ENCODE measurements at places on chromosomes 2 and 18. TPM values are rescaled to one million over a fixed set of nuclear protein-coding genes. Genes with fewer than 3 reads are reported as not detected.
A peak's percentile ranks its signal among the peaks of the same experiment; 100 is the strongest.

DNA sequence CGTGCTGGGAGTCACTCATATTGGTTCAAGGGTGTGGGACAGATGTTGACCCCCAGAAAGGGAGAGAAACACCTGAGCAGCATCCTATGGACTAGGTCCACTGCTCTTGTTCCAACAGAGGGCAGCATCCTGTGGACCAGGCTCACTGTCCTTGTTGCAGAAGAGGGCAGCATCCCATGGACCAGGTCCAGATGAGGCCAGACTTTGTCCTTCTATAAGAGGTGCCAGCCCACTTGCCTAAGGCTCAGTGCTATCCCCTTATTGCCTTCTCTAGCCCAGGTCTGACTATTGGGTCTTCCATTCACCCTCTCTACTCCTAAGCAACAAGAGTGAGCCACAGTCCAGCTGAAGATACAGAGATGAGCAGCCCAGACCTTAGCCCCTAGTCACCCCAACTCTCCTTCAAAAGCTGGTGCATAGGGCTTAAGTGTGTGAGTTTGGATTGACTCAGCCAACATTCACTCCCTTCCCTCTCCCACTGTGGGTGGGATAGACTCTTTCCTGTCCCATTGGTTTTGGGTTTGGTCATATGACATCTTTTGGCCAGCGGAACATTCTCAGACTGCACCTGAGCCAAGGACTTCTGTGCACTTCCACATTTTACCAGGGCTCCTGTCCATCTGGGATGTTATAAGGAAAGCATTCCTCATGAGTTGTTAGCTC is 132.4 kb upstream of the GPC1 start:
- no peak for DNase-seq

GRCh38 chr2:9666306-9666705 is 35.5 kb upstream of the YWHAQ start:
- DNase-seq, result no peak

DNA sequence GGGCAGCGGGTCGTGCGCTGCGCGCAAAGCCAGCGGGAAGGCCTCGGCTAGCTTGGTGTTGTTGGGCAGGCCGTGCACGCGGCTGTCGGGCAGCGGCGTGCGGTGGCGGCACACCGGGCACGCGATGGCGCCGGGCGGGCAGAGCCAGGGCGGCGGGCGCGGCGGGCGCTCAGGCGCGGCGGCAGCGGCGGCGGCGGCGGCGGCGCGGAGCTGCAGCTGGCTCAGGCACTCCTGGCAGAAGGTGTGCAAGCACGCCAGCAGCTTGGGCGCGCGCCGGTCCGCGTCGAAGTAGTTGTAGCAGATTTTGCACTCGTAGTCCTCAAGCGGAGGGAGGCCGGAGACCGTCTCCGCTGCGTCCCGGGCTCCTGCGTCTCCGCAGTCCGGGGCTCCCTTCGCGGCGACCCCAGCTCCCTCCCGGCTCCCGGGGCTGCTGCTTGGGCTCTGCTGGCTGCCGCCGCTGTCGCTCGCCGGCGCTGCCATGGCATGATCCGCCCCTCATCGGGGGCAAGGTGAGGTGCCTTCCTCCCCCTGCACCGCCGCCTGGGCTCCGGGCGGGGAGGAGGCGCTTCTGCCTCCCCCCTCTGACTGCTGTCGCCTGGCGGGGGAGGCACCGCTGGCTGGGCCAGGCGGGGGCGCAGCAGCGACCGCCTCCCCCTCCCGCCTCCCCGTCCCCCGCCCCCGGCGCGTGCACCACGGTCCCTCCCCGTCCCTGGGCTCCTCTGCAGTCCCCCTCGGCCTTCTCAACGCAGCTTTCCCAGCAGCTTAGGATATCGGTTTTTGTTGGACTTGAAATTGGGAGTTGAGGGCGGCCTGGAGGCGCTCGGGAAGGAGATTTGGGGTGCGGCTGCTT is 21.0 kb upstream of the PAX3 start:
- no peak for DNase-seq

GRCh38 chr2:216765761-216766262 is 70.5 kb upstream of the IGFBP5 start:
- no peak for DNase-seq

- no peak for DNase-seq
Observed at GRCh38 chr2:183283209-183283608, 159.0 kb downstream of the NUP35 start.

The SOWAHC gene
- 9.3 TPM for total RNA-seq

DNA sequence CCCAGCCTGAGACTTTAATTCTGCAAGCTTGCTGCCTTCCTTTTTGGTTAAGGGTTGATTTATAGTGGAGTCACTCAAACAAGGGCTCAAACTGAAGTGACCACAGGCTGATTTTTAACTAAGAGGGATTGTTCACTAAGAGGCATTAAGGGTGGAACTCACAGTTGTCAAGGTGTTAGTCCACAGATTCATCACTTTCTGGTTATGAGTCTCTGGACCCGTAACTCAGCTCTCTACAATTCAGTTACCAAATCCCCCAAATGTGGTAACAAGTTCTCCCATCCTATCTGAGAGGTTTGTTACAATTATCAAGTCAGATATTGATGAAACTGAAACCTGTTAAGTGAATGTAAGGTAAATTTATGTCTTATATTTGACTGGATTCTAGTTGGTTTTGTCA is 185.9 kb upstream of the KLHL14 start:
- no peak for DNase-seq

The SLC14A1 gene
- 0.86 TPM for total RNA-seq

The NCKAP1 gene
- total RNA-seq, result 236 TPM

DNA sequence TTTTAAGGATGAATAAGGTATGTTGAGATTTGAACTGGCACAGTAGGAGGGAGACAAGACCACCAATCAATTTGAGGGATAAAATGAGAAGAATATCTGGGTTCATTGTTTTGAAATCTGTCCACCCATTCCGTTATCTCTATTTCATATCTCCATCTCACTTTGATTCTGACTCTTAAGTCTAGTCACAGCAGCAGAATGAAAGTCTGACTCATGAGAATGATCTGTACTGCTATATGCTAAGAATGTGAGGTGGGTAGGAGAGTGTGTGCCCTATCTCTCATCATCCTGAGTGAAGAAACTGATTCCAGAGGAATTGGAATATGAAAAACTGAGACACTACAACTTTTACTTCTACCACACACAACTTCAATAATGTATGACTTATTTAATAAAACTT is 1994.5 kb upstream of the PIK3C3 start:
- DNase-seq, result no peak

DNA sequence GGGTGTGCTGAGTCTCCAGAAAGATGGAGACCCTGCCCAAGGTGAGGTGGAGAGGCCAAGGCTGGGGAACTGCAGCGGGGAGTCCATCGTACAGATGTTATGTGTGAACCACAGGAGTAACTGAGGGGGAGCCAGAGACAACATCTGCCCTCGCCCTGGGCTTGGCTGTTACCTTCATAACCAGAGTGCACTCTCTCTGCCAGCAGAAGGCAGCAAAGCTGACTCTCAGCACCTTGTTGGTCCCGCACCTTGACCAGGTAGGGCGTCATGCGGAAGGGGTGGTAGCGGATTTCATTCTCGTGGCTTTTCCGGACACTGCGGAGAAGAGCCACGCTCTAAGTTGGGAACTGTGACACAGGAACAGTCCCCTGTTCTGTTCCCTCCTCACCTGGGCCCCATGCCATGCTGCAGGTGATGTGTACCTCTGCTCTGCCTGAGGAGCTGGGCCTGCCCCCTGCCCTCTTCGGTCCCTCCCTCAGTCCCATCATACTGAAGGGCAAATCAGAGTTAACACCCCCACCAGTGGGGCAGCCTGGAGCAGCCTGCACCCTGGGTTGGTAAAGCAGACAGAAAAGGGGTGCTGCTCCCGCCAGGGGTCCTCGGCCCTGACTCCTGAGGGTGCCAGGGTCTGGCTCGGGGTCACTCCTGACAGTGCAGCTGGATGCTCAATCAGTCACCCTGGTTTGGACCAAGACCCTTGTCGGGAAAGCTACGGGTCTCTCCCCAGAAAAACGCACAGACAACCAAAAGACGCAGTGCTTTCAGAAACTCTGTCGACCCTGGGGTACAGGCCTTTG is 20.3 kb downstream of the PER2 start:
- no peak for DNase-seq

DNA sequence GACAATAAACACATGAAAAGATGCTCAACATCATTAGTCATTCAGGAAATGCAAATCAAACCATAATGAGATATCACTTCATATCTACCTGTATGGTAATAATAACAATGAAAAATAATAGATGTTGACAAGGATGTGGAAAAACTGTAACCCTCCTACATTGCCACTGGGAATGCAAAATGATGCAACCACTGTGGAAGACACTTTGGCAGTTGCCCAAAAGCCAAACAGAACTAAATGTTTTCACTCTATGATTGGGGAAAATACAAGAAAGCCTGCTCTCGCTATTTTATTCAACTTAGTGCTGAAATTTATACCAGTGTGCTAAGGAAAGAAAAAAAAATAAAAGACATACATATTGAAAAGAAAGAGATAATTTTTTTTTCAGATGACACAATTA is 934.5 kb downstream of the CNTNAP5 start:
- DNase-seq, result peak; percentile 16

The SLC9A4 gene
- under 0.01 TPM for total RNA-seq

- DNase-seq, result peak; percentile 35
Observed at GRCh38 chr2:195038153-195038552, 618.9 kb upstream of the SLC39A10 start.

DNA sequence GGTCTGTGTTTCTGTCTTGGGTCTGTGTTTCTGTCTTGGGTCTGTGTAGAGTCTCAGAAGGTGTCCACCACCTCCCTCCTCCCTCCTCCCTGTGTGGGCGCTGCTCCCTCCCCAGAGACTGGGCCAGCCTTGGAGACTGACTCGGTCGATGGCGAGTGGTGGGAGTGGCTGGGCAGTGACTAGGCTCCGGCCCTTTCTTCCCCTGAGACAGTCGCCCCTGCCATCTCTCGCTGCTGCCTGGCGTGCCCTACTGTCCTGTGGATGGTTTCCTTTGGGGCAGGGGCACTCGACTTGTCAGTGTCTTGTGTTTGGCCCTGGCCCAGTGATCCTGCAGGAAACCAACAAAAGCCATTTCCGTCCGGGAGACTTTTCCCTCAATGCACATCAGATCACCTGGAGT is 215.8 kb downstream of the NDUFA10 start:
- DNase-seq, result no peak

The INHBB gene
- total RNA-seq, result under 0.01 TPM

The DNAJC10 gene
- total RNA-seq, result 116 TPM

The UPP2 gene
- not detected for total RNA-seq

DNA sequence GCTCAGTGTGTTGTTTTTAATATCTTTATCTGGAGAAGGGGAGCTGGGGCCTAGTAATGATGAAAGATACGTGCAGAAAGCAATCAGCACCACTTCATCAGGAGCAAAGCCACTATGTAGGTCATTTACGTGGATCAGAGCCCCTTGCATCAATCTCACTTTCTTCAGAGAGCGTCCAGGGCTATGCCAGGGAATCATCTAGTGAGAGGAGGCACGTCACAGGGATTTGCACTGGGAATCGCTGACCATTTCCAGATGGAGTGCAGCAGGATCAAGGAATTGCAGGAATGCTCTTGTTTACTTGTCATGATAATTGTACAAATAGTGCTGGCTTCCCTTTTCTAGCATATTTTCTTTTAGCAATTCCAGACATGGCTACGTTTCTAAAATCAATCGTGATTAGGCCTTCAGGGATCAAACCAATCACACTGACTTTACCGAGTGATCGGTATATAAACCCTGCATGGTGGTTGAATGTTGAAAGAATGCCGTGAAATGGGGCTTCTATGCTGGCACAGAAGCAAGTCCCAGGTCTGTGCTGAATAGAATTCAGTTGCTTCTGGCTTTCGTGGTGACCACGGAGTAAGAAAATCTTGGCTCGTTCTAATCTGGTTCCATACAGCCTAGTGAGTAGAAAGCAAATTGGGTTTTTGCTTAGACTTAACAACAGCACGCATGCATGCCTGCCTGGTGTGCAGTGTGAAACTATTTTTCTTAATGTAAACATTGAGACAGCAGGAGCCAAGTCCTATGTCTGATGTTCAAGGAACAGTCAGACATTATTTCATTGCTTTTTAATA is 122.8 kb downstream of the TMEM200C start:
- no peak for DNase-seq

GRCh38 chr2:160306985-160307384 is 106.9 kb upstream of the ITGB6 start:
- peak; percentile 92 for DNase-seq

The EPB41L3 gene
- total RNA-seq, result 0.97 TPM

The AQP4 gene
- total RNA-seq, result not detected

DNA sequence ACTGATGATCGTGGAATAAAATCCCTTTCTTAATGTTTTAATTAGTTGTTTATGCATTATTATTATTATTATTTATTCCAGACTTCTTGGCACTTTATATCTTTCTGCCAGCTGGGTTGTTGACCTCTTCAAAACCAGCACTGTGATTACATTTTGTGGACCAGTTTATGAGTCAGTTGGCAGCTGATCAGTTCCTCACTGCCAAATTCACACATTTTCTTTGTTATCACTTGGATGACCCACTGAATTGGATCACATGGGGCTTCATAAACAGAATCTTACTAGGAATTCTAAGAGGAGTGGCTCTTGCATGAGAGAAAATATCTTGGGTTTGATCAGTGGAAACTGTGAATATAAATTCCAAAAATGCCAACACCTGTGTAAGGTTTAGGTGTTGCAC is 321.8 kb upstream of the SPRED2 start:
- no peak for DNase-seq

DNA sequence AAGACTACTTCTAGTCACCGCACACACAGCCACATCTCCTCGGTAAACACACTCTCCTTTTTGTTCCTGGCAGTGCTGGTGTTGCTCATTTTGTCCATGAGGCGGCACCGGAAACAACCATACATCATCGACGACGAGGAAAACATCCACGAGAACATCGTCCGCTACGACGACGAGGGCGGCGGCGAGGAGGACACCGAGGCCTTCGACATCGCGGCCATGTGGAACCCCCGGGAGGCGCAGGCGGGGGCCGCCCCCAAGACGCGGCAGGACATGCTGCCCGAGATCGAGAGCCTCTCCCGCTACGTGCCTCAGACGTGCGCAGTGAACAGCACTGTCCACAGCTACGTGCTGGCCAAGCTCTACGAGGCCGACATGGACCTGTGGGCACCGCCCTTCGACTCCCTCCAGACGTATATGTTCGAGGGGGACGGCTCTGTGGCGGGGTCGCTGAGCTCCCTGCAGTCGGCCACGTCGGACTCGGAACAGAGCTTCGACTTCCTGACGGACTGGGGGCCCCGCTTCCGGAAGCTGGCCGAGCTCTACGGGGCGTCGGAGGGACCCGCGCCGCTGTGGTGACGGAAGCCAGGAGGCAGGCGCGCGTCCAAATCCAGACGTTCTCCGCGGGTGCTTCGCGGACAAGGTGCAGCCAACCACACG is 221.0 kb downstream of the CDH20 start:
- DNase-seq, result no peak

- DNase-seq, result no peak
Observed at GRCh38 chr2:70999362-70999761, 4.7 kb upstream of the TEX261 start.
